H54 (cell line): ENCODE measurements at places on chromosomes 5 and 9.

DNA sequence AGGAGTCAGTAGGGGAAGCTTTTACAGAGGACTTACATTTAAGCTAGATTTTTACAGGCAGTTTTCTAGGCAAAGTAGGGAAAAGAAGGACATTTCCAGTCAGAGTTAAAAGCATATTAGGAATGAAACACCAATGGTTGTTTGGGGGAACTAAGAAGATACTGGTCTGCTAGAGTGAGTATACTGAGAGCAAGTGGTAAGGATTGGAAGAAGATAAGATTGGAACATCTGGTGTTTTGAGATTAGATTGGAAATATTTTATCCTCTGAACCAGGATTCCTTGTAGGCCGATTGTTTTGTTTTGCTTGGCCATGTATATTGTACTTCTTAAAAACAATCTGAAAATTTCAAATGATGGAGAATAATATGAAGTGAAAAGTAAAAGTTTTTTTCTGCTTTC, 7.7 kb downstream of the FBXO38 start:
- DNase-seq: no peak

DNA sequence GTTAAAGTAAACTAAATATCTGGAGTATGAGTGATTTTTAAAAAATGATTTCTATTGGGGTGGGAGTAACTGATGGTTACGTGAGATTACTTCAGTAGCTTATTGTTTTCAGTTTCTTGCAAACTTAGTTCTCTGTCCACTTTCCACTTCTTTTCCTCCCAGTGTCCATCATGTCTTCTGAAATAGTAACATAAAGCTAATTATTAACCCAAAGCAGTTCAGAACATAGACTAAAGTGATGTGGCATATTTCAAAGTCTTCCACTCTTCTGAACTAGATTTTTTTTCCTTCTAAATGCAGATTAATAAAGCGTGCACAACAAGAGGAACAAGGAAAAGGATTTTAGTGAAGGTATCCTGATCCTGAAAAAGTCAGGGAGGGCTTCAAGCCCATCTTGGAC, 114.1 kb downstream of the MAN2A1 start:
- DNase-seq: no peak

GRCh38 chr5:160297004-160297403, 15.4 kb downstream of the CCNJL start:
- no peak for DNase-seq

- no peak for DNase-seq
These were observed 52.3 kb downstream of the CAST start for GRCh38 chr5:96714450-96714849.

- DNase-seq: no peak
These were observed 22.9 kb downstream of the GFPT2 start for GRCh38 chr5:180330270-180330648.

- peak; percentile 26 for DNase-seq
These were observed at the start of gene CARD6 for GRCh38 chr5:40841068-40841805. Gene CARD6 (plus strand): TSS chr5:40841367. CDS start chr5:40841383, 16 bp downstream.
